NCI-H1092 (cell line): ENCODE measurements at places on chromosomes 2 and 18.

GRCh38 chr2:202963712-202964111 is 51.0 kb upstream of the NBEAL1 start:
- no peak for DNase-seq

- DNase-seq: no peak
Observed at GRCh38 chr18:56570978-56571377, 67.4 kb downstream of the TXNL1 start.

DNA sequence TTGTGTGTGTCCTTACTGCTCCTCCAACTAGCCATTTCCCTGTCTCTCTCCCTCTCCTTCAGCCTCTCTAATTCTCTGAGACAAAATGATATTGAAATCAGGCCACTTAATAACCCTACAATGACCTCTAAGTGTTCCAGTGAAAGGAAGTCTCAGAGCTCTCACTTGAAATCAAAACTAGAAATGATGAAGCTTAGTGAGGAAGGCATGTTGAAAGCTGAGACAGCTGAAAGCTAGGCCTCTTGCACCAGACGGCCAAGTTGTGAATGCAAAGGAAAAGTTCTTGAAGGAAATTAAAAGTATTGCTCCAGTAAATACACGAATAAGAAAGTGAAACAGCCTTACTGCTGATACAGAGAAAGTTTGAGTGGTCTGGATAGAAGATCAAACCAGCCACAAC is 72.9 kb downstream of the PRKCE start:
- DNase-seq: no peak

DNA sequence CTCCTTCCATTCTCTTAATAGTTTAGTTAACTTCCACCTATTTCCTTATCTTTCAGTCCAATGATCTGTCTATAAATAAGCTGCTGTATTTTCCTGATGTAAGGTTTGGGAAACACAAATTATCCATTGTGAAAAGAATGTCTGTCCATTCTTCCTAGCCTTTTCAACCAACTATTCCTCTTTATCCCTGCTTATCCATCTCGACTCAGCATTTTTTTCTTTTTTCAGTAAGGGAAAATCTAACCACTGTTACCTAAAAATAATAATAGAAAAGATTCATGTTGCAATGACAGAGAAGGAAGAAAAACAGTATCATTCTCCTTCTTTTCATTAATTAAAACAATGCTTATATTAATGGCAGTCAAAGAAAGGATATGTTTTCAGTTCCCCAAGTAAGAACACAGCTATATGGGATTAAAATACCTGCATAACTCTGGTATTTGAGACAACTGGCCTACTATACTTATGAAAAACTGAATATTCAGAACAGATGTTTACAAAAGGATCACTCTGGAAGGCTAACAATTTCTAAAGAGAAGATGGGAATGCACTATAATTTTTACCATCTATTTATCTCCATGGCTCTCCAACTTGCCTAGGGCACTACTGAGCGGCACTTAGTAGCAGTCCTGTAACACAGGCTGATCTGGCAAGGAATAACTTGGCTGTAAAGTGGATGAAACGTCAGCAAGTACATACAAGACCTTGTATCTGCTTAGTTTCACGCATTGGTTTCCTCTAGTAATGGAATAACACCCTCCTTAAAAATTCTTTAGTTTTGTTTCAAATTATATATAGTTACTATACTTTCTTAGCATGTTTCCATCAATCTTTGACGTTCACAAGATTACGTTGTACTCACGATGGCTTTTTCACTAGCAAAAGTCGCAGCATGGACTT is 57.2 kb downstream of the RTTN start:
- no peak for DNase-seq

DNA sequence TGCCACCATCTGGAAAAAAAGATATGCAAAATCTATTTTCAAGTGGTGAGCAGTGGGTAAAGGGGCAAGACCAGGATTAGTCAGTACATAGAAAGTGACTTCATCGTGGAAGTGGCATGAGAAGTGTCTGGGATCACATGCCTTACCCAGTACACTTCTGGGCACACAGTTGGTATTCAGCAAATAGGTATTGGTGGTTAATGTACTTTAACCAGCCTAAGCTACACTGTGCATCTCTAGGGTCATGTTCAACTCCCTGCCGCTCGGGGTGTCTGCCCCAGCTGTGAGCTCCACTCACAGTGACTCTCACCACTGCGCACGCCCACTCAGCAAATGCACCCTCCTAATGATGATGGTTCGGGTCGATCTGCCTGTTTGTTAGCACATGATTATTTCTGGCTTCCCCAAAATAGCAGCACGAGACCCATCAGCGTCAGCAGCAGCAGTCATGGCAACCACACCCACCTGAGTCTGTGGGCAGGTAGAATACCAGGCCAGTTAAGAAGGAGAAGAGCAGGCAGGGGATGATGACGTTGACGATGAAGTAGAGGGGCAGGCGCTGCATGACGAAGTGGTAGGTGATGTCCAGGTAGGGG is 11.1 kb downstream of the CHRNA1 start:
- DNase-seq: no peak

- DNase-seq: no peak
Observed at GRCh38 chr2:190891889-190892288, 11.3 kb downstream of the GLS start.

GRCh38 chr18:961644-962355 is 57.1 kb downstream of the ADCYAP1 start:
- peak; percentile 12 for DNase-seq

DNA sequence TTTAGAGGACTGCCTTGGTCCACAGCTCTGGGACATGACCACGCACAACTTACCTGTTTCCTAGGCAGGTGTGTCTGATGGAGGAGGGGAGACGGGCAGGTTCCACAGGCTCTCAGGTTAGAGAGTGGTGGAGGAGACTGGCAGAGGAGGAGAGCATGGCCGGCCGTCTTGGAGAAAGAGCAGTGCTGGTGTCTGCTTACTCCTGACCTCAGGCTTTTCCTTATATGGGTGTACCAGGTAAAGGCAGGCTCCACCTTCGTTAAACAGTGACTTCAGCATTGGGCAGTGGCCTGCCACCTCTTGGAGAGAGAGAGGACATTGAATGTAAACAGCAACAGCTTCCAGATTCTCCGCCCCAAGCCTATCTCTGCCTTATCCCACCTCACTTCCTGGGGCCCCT is at the start of gene CAPN13:
Gene CAPN13, minus strand, starts transcription at position 198 of the 400 bp plus-strand sequence. CDS start 20,121 bp downstream, outside the sequence.
- DNase-seq: no peak

DNA sequence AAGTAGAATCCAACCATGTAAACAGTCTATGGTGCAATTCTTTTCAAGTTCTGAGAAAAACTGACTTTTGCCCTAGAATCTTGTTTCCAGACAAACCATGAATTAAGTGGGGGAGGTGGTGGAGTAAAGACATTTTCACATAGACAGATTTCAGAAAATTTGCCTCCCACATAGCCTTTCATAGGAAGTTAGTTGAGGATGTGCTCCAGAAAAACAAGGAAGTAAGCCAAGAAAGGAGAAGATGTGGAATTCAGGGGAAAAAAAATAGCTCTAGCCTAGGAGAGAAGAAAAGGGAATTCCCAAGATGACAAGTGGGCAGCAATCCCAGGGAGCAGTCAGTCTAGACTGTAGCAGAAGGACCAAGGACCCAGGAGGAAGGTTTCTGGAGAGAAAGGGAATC is 17.4 kb downstream of the RUFY4 start:
- DNase-seq: no peak
